Activated CD8-positive, alpha-beta memory T cell treated with anti-CD3 and anti-CD28 coated beads, Interleukin-2, amount 10 ng/mL, durations not matched to agents 7 days and 5 days (primary cell): ENCODE measurements at places on chromosomes 6 and 20. TPM values are rescaled to one million over a fixed set of nuclear protein-coding genes. Genes with fewer than 3 reads are reported as not detected.

DNA sequence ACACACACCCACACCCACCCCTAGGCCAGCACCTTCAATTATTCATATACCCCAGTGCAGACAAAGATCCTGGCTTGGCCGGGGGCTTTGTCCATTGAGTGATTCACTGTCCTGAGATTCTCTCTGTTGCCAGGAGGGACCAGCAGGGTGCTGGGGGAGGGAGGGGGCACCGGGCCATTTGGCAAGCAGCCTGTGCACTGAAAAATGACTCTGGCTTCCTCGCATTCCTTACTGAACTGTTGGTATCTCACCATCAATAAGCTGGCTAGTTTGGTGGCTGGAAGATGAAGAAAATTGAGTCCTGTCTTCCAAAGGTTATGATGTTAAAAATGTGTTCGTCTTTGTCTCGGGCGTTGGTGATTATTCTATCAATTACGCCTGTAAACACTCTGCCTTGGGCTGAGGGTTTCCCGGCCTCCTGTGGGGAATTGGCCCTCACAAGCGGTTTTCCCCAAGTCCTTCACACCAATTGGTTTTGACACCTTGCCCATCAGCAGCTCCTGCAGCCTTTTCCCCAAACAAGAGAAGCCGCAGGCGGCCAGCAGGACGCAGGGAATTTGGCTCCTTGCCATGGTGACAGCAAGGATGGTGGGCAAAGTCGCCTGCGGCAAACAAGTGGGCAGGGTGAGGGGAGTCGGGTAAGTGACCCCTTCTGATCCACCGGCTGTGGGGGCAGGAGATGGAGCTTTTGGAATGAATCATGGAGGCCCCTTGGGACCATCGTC, 4.9 kb downstream of the VSTM2L start:
- no peak for DNase-seq

- DNase-seq: no peak
Observed at GRCh38 chr6:105797983-105798453, 288.1 kb upstream of the PRDM1 start.

GRCh38 chr6:132192631-132193030, 208.6 kb downstream of the MOXD1 start:
- DNase-seq: no peak

GRCh38 chr6:37316071-37316470, 37.7 kb upstream of the RNF8 start:
- no peak for DNase-seq

- no peak for DNase-seq
Observed at GRCh38 chr6:11722220-11722619, 56.4 kb downstream of the ADTRP start.

DNA sequence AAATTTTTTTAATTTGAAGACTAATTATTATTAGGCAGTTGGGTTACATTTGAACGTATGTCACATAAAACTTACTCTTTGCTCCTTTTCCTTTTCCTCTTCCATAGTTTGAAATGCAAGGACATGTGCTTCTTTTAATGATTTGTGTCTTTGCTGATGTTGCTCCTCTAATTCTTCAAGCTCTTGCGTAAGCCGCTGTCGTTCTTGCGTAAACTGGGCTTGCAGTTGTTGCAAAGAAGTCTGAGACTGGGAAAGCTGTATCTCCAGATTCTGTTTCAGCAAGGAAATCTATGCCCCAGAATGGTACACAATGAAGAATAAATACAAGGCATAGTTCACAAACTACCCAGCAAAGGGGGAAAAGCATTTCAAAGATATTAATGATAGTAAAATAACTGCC, 45.1 kb upstream of the MCM9 start:
- DNase-seq: no peak

DNA sequence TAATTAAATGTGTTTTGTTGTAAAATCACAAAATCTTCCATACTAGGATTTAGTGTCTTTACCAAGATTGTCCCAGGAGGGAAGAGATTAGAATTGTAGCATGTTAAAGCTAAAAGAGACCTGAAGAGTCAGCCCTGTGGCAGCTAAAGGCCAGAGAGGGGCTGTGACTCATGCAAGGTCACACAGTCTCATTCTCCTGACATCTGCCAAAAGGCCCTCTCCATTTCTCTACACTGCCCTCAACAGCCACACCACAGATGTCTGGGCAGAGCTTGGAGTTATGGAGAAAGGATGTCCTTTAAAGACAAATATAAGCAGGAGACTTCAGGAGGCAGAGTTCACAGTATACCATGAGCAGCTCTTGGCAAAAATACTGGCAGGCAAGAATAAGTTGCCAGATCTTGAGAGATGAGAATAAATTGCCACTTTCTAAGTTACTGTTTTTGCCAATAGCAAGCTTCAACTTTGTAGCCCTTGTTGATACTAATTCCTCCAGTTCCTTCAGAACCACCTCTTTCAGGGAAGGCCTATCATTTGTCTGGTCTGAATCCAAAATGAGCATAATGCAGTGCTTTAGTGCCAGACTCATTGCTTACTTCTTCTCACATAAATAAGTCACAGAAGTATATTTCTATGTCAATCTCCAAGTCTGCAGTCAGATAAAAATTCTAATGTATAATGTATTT, 41.7 kb downstream of the AKIRIN2 start:
- no peak for DNase-seq

The TBXT gene
- total RNA-seq: not detected

The GNRH2 gene
- total RNA-seq: 0.55 TPM

The SYCP2 gene
- 13.5 TPM for total RNA-seq

The NKAIN2 gene
- total RNA-seq: not detected

The PBOV1 gene
- not detected for total RNA-seq

The SRSF3 gene
- 416 TPM for total RNA-seq

The BMP5 gene
- total RNA-seq: not detected
